Pericardium fibroblast (primary cell): ENCODE measurements at places on chromosomes 7 and 10. TPM values are rescaled to one million over a fixed set of nuclear protein-coding genes. Genes with fewer than 3 reads are reported as not detected.

The SH3PXD2A gene
- total RNA-seq: 25.2 and 54.0 TPM in 2 replicates

The EXOSC1 gene
- total RNA-seq: 35.7 and 36.2 TPM in 2 replicates

The HOXA2 gene
- 6.4 TPM in 1 of 2 replicates, not detected in the other for total RNA-seq

The ASAH2B gene
- total RNA-seq: 1.1 and 2.7 TPM in 2 replicates

The MEST gene
- 390 and 450 TPM in 2 replicates for total RNA-seq

The AS3MT gene
- 0.70 and 1.0 TPM in 2 replicates for total RNA-seq

The GNGT1 gene
- not detected in 2 replicates for total RNA-seq

The DYNC1I1 gene
- 0.12 TPM in 1 of 2 replicates, not detected in the other for total RNA-seq
